Urothelium cell line (cell line): ENCODE measurements at places on chromosomes 7 and 10.

DNA sequence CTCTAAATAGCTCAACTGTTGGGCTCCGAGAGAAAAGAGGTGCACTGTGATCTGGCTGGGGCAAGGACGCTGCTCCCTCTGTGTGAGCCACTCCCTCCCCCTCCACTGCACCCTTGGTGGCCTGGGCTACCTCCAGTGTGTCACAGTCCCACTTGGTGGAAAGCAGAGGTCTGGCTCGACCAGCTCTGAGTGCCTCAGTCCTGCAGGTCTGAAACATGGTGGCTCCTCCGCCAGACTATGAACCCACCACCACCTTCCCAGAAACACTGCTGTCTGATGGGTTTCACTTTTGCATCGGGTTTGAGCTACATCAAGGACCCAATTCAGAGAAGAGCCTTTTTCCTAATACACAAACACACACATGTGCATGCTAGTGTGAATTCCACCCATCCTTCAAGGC, 500.1 kb downstream of the RPS24 start:
- no peak for DNase-seq

- DNase-seq: no peak
These were observed 226.0 kb upstream of the ADARB2 start for GRCh38 chr10:1963341-1963740.

- no peak for DNase-seq
These were observed 52.1 kb downstream of the MACC1 start for GRCh38 chr7:20165146-20165510.

- no peak for DNase-seq
These were observed 84.2 kb upstream of the STEAP1B start for GRCh38 chr7:22584179-22584578.

- DNase-seq: no peak
These were observed 323.0 kb upstream of the PODXL start for GRCh38 chr7:131879424-131879823.

- no peak for DNase-seq
These were observed 28.3 kb upstream of the ZMIZ2 start for GRCh38 chr7:44720301-44720700.

GRCh38 chr7:122885583-122886356, 490 bp downstream of the CADPS2 start:
- peak; percentile 50 for DNase-seq

DNA sequence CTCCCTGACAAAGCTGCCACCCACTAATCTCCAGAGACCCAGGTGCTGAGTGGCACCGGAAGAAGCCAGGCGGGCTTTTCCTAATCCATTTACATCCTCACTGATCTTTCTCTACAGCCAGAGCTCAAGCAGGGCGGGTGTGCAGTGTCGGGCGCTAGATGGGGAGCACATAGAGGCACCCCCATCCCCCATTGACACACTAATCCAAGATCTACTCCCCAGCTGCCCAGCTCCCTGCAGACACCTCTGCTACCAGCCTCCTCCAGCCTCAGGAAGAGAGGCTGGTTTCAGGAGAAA, 22.2 kb downstream of the FRMPD2 start:
- DNase-seq: no peak

DNA sequence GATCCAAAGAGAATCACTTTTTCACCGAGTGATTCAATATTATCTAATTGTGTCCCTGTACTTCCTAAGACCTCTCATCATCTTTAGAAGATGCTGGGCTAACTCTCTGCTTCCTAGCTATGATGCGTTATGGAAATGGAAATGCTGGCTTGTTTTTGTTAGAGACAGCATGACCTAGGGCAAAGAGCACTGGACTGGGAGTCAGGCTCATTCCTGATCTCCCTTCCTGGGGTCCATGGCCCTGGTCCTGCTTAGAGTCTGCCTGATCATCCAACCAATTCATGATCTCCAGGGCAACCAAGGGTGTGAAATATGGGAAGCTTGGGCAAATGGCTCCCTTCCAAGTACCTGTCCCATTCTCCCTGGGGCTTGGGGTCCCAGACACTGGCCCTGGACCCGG, 136.4 kb downstream of the RGS10 start:
- no peak for DNase-seq

DNA sequence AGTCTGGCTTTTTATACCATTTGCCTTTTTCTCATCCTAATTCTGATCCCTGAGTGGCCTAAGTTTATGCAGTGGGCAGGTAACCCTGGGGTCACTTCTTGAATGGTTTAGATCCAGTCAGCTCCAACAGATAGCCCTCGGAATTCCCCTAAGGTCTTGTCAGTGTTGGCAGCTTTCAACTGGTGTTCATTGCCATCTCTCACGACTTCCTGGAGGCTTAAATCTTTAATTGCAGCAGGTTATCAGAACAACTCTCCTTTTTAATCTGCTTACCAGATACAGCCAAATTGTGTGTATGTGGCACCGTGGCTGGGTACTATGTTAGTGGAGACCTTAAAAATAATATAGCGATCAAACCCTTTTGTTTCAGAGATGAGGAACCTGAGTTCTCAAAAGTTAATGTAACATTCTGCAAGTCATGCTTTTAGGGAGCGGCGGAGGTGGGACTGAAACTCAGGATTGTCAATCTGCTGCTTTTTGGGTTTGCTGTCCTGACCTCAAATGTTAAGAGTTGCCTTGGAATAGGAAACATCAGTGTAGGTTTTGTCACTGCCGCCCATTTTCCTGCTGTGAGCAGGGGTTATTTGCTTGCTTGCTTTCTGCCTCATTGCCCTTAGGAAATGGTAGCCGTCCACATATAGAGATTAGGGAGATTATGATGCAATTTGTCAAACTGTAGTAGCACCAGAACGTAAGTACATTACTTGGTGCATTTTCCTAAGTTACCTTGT, 818 bp downstream of the DLD start:
- no peak for DNase-seq

GRCh38 chr10:79190740-79191261, 122.0 kb downstream of the ZMIZ1 start:
- DNase-seq: no peak

DNA sequence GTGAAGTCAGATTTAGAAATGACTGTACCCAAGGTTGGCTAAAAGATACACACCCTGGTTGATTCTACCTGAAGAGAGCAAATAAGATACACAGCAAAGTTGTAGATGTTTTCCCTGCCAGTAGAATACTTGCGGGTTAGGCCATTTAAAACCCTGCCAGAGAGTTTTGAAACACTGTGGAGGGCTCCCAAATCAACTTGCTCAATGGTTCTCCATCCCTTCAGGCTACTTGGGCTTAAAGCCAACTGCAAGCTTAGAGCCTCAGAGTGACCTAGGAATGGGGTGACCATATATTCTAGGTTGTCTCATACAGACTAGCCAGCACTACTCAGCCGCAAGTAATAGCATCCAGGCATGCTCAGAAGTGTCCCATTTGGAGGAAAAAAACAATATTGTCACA, 10.0 kb downstream of the CAV1 start:
- no peak for DNase-seq

GRCh38 chr10:80458638-80459037, 4.5 kb downstream of the TSPAN14 start:
- no peak for DNase-seq

GRCh38 chr10:80457554-80458262, 3.6 kb downstream of the TSPAN14 start:
- DNase-seq: no peak

- DNase-seq: no peak
These were observed 130.4 kb downstream of the CDH23 start for GRCh38 chr10:71527135-71527534.

GRCh38 chr10:22711373-22711772, 3.0 kb downstream of the PIP4K2A start:
- no peak for DNase-seq

- DNase-seq: no peak
These were observed 13.7 kb upstream of the TRA2A start for GRCh38 chr7:23545493-23545892.

DNA sequence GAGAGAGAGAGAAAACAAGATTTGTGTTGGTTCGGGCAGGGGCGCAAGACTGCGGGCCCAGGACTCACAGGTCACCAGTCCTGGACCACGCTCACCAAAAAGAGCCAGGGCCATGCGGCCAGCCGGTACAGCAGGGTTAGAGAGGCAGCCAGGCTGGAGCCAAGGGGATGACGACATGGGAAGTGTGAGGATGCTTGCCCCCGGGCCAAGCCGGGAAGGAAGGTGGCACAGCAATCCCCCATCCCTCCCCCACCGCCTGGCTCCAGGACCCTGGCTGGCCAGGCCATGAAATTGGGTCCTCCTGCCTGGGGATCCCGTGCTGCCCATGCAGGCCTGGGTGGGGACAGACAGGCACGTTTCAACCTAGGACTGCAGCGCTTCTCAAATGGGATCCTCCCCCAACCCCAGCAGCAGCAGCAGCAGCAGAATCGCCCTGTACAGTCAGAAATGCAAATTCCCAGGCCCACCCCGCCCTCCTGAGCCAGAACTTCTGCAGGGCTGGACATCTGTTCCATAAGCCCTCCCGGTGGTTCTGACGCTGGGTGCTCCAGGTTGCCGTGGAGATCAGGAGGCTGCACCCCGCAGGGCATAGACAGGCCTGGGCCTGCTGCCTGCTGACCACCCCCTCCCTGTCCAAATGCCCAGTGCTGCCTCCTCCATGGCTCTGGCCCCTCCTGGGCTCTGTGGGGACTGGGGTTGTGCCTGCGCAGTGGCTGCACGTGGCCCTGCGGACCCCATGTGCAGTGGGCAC, 35.0 kb downstream of the YKT6 start:
- no peak for DNase-seq

DNA sequence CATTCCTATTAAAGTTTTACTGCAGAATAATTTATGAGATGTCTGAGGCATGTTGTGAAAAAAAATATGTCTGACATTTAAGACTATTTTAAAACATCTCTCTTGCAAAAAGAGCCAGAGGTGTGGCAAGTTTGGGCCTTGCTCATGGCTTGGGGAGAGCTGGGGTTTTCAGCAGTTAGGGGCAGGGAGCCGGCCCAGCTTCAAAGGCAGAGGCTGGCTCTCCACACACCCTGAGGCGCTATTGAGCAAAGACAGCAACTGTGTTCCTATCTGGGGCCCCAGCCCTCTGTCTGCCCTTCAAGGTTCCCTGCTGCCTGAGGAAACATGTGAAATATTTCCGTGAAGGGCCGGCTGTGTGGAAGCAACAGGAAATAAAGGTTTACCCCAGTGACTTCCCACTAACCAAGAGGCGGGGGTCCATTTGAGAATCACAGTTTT, 94.0 kb downstream of the SORBS1 start:
- DNase-seq: no peak
